ENCODE measurements at places on chromosomes 2 and 18.

- no peak for DNase-seq
Measured at GRCh38 chr2:148660999-148661398, 16.4 kb downstream of the EPC2 start.

DNA sequence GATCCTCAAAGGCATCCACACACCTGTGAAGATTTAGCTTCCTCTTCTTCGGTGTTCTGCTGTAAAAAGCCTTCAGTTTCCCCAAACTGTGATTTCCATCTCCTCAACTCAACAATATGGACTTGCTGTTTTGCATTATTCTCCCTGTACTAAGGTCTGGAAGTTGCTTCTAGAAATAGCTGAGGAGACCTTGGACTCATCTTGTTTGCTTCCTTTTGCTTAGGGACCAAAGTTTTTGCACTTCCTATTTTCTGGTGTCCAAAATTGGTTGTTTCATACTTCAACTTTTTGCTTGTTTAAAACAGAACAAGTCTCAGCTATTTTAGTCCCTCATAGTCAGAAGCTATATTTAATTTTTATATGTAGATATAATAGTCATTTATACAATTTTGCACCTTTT lies 201.9 kb upstream of the COPS8 start:
- DNase-seq = no peak

DNA sequence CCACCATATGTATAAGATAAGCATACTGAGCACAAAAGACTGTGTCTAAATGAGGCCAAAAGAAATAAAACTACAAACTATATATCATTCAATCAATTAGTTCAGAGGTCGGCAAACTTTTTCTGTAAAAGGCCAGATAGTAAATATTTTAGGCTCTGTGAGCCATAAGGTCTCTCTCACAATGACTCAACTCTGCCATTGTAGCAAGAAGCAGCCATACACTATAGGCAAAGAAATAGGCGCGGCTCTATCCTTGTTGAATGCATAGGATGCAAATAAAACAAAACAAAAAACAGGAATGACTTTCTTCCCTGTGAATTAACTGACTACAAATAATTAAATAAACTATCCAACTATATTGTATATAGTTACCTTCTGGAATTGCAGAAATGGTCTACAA lies 8.6 kb upstream of the CCDC88A start:
- DNase-seq = no peak

- DNase-seq = no peak
Measured at GRCh38 chr2:118449401-118449800, 361.1 kb downstream of the INSIG2 start.

- no peak for DNase-seq
Measured at GRCh38 chr2:36567711-36568408, 30.1 kb downstream of the FEZ2 start.

- no peak for DNase-seq
Measured at GRCh38 chr2:97926946-97927345, 68.8 kb downstream of the TMEM131 start.
